ENCODE measurements at places on chromosomes 6 and 20. TPM values are rescaled to one million over a fixed set of nuclear protein-coding genes. Genes with fewer than 3 reads are reported as not detected.
A peak's percentile ranks its signal among the peaks of the same experiment; 100 is the strongest.

Gene RBM12
- total RNA-seq: 43.0 TPM

Gene RNF217
- total RNA-seq: 10.9 TPM

Gene MLN
- not detected for total RNA-seq

Gene GSTA1
- not detected for total RNA-seq

Gene GGT7
- total RNA-seq: 10.9 TPM

- peak; percentile 69 for DNase-seq
These were observed 3.3 kb downstream of the SPEF1 start for GRCh38 chr20:3777716-3778629.

DNA sequence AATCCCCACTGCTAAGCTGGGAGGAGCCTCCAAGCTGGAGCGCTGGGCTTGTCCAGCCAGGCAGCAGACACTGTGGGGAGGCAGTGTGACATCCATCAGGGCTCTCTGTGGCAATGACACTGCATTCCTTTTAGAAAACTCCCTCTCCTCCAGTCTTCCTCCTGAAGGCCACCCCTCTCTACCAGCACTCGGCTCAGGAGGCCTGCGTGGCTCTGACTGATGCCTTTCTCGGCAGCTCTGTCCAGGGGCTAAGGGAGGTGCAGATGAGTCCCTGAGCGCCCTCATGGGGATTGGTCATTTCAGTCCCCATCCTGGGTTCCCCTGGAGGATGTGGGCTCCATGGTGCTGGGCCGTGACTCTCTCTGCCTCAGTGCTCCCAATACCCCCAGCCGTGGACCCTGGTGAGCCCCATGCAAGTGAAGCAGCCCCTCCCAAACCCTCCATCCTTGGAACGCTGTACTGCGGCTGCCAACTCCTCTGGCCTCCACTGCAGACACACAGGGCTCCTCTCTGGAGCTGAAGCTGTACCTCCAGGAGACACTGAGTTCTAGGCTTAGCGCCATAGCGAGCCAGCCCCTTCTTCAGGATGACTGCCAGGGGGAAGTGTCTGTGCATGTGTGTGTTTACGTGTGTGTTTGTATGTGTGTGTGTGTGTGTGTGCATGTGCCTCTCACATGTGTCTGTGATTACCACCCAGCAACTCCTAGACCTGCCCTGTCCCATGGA, 209.6 kb downstream of the ERMARD start:
- no peak for DNase-seq

DNA sequence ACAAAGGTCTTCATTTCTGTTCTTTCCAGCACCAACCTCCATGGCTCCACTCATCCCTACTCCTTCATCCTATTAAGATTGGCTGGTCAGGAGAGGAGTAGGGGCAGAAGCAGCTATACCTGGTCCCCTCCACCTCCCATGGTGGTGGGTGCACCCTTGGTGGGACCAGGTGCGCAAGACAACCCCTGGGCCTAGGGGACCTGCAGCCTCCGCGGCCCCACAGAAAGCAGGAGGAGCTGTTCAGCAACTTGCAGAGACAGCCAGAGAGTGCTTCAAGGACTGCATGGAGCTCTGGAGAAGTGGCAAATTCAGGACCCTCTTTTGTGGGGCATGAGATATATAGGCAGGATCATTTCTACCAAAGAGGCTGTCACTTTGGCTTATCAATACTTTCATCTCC, 9.8 kb downstream of the ULBP2 start:
- no peak for DNase-seq

DNA sequence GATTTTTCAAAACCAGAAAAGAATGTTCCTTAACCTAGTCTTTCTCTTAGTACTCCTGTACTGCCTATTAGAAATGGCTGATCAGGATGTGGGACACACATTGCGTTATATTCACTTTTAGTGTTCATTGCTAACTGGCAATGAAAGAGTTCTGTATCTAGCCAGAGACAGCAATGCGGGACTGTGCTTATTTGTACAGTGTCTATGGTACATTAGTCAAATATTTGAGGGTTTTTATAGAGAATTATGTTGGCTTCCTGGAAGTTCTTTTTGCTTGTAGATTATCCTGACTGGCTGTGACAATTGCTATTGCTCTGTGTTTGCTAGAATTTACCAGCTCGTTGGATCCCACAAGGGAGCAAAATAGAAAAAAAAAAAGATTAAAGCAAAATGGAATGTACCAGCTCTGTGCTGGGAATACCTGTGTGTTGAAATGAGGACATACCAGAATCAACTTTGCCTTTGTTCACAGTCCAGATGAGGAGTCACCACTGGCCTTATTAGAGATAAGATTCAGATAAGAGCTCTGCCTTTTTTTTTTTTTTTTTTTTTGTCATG, 22.4 kb upstream of the IFNGR1 start:
- DNase-seq: no peak

GRCh38 chr20:4563534-4563933, 158.2 kb upstream of the PRND start:
- DNase-seq: no peak

DNA sequence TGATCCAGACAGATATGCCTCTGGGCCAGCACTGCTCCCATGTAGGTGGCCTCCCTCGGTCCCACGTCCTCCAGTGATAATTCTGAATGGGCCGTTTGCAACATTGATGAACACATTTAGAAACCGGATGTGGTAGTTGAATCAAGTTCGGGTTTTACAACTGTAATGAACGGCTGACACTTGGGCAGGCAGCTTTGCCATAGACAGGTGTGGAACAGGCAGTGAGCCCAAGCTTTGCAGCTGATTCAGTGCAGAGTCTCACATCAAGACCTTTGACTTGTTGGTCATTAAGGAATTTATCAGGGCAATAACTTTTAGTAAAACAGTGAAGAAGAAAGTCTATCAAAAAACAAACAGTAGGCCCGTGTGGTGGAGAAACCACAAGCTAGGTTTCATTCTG, 466.6 kb upstream of the AGPAT4 start:
- DNase-seq: no peak

- no peak for DNase-seq
These were observed 31.1 kb downstream of the VSTM2L start for GRCh38 chr20:37933786-37934633.

GRCh38 chr6:2767657-2768524, 2.7 kb downstream of the WRNIP1 start:
- no peak for DNase-seq

DNA sequence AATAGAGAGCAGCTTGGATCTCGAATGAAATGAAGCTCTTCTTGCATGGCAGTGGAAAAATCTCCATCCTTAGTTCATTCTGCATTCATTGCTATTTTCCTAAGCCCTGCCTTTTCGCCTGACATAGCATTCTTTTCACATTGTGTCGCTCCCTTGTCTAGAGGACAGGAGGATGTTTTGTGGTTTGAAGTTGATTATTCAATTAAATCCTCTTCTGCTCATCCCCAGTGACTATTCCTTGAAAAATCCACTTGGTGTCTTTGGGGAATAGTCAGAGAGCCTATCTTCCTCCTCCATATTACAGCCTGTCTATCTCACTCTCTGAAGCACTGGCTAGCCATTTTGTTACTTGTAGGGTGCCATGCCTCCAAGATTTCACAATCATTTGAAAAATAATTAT, 161.2 kb downstream of the KLHL32 start:
- DNase-seq: no peak

DNA sequence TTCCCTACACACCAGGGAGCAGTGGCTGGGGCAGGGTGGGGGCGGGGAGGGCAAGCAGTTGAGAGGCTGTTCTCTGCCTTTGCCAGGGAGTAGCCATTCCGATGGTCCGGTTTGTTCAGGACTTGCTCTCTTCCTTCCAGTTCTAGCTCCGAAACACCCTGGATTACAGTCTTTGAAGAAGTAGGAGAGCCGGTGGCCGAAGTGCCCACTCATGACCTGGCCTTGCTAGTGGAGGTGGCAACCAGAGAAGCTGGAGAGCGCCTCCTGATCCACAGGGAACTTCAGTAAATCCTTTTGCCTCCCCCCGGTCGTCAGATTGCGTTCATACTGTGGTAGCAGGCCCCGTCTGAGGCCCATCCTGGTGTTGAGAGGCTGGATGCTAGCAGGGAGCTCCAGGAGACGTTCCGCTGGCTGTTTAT, 92.8 kb downstream of the ARID1B start:
- DNase-seq: no peak

- no peak for DNase-seq
These were observed 12.6 kb downstream of the LRP11 start for GRCh38 chr6:149851461-149852110.

- no peak for DNase-seq
These were observed 860.3 kb upstream of the SLC35B3 start for GRCh38 chr6:9295644-9296043.

DNA sequence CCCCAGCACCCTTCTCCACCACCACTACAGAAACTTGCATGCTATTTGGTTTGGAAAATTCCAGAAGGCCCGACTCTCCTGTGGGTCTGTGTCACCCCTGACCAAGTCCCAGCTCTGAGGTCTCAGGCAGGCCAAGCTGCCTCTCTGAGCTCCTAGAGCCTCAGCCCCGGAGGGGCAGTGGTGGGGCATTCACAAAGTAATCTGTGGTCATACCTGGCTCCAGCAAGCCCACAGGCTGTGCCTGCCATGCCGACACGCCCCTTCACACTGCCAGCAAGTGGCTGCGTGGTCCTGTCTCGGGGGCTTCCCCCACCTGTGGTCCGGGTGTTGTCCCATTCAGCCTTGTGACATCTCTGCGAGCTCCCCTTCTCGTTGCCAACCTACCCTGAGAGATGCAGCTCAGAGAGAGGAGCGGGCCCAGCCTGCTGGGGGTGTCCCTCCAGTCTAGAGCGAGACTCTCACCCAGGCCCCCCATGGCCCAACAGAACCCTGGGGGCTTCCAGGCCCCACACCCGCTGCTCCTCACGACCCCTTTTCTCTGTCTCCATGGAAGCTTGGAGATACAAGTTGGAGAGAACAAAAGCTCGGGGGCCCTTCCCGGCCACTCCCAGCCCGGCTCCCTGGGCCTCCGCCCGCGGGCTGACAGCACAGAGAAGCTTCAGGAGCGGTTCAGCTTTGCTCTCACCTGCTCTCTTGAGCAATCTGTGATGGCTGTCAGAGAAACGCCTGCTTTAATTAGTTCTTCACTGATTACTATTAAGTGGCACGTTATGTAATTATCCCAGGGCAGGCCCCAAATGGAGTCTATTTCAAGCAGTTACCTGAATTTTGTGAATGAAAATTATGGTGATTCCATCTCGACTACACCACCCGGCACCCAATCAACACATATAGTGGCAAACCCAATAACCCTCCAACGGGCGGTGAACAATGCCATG, 147.7 kb upstream of the PHACTR3 start:
- no peak for DNase-seq
